ENCODE measurements at places on chromosomes 12 and 14.

GRCh38 chr12:29146196-29146595 lies 2.9 kb upstream of the FAR2 start:
- DNase-seq, result no peak

DNA sequence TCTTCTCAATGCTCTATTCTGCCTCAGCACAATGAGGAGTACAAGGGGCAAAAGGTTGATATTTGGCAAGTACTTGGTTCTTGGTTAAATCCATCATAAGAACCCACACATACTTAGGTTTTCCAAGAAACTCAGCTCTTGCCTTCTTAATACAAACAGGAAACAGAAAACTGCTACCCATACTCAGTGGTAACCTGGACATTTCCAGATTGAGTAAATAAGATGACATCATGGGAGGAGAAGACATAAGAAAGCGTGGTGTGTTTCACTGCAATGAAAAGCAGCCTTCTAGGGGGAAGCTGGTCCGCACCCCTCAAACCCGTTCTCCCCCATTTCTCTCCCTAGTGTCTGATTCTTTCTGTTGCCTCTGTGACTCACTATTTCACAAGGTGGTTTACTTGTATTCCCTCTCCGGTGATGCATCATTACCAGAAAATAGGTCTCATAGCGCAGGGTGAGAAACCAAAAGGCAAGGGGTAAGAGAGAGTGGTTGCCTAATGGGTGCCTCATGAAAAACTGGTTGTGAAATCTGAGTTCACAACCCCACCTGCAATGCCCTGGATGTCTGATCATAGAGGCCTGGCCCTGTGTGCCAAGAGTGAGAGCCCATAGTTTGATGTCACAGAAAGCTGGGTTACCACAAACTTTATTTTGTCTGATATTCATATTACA lies 326.5 kb upstream of the TBX3 start:
- no peak for DNase-seq

DNA sequence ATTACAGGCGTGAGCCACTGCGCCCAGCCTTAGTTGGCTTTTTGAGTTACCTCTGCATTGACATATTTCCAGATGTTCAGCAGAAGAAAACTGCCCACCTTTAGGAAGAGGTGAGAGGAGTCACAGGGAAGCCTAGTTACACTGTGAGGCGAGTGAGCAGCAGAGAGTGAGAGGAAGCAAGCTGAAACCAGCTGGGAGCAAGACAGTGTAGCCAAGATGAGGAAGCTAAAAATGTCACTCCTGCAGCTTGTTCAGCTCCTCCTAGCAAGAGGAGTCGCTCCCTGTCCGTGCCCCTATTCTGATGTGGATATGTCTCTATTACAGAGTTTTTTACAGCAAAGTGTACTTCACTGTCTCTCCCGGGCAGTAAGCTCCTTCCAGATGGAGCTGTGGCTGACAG lies 127.6 kb downstream of the GXYLT1 start:
- no peak for DNase-seq

DNA sequence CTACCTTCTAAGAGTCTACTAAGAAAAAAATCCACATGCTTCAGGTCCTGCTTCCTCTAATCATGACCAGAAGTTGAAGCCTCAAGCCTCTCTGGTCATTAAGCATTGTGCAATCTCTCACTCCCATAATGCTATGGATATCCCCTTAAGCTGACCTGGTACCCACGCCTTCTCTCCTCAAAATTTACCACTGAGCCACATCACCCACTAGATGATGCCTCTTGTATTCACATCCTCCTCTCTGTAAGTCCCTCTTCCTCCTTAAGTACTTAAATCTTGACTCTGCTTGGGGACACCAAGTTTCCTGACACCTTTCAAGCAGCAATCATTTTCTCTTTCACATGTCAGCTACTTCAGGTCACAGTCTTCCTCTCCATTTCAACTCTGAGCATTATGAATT lies 9.8 kb downstream of the GALNT4 start:
- no peak for DNase-seq

- no peak for DNase-seq
Observed at GRCh38 chr14:37596790-37597472, 1.5 kb downstream of the TTC6 start.

- DNase-seq, result no peak
Observed at GRCh38 chr12:32499048-32499447, 99.7 kb downstream of the FGD4 start.

GRCh38 chr12:58932806-58933681 lies 12.7 kb upstream of the LRIG3 start:
- peak; percentile 70 for DNase-seq

GRCh38 chr12:52255926-52256583 lies 18.4 kb upstream of the KRT86 start:
- no peak for DNase-seq

GRCh38 chr14:93533437-93533836 lies 102.7 kb downstream of the UNC79 start:
- DNase-seq, result no peak

GRCh38 chr12:89439941-89440340 lies 84.7 kb downstream of the GALNT4 start:
- DNase-seq, result peak; percentile 8

- no peak for DNase-seq
Observed at GRCh38 chr14:81535396-81536164, 1.9 kb upstream of the SEL1L start.

- no peak for DNase-seq
Observed at GRCh38 chr12:54824402-54824801, 29.9 kb upstream of the MUCL1 start.

DNA sequence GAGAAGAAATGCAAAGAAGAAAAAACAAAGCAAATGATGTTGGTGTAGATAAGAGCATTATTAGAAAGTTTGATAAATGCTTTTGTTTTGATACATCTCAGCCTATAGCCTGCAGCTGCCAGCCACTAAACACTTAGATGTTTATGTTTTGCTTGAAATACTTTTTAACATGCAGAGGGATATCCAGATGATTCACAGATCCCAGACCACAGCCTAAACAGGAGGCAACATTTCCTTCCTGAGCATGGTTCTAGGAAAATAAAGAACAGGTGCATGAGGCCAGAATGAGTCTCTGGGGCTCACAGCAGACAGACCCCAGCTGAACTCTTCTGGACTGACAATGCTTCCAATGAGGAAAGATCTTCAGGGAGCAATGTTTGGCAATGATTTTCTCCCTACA lies 103.7 kb upstream of the EEA1 start:
- DNase-seq, result no peak

GRCh38 chr14:79627058-79627457 lies 584.2 kb downstream of the DIO2 start:
- no peak for DNase-seq

- no peak for DNase-seq
Observed at GRCh38 chr12:120242971-120243699, 22.4 kb downstream of the PXN start.

GRCh38 chr14:65502676-65503124 lies 90.2 kb downstream of the FUT8 start:
- peak; percentile 79 for DNase-seq

- DNase-seq, result no peak
Observed at GRCh38 chr12:83945871-83946270, 966.7 kb downstream of the SLC6A15 start.

- DNase-seq, result peak; percentile 66
Observed at GRCh38 chr14:25400607-25401206, 350.8 kb upstream of the STXBP6 start.

GRCh38 chr12:53981634-53982565 lies 3.0 kb upstream of the HOXC10 start:
- no peak for DNase-seq

GRCh38 chr12:123149088-123149487 lies 1.8 kb downstream of the PITPNM2 start:
- DNase-seq, result no peak

DNA sequence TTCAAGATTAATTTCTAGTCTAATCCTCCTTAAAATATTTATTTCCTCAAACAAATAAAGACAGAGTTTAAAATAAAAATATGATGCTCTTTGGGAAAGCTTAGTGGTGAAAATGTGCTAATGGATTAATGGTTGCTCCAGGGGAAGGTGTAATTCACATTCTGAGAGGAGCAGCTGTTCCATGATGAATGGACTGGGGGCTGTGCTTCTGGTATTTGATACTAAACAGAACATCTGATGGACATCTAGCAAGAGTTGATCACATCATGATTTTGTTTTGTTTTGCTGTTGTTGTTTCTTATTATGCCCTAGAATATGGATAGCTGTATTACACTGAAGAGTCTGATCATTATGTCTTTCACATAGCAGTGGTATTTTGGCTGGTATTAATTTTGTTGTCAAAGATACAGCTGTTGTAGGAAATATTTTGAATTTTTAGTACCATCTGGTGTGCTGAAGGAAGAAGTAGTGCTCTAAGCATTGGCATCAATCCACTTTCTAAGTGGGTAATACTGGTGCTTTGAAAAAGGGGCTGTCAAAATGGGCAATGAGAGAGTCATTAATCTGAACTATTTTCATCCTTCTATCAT lies 296.4 kb downstream of the ADAMTS20 start:
- no peak for DNase-seq

GRCh38 chr14:99425272-99425681 lies 55.4 kb downstream of the SETD3 start:
- DNase-seq, result no peak

DNA sequence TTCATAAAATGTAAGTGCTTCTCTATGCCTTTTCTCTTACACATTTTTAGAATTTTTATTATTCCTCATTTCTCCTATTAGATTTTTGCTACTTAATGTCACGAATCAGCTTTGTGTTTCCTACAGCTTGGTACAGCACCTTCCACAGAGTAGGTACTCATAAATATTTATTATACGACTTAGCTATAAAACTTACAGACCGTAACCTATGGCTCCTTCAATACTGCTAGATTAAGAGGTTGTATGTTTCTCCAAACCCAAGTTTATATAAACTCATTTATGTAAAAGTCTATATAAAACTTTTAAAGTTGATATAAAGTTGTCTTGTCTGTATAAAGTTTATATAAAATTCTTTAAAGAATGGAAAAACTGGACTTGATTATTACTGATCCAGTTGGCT lies 11.5 kb downstream of the NFYB start:
- DNase-seq, result no peak

GRCh38 chr14:94100847-94101246 lies 9.7 kb upstream of the IFI27 start:
- peak; percentile 77 for DNase-seq

- DNase-seq, result no peak
Observed at GRCh38 chr12:77104286-77104685, 38.9 kb upstream of the E2F7 start.

All from astrocyte of the hippocampus (primary cell).